HEK293T (cell line): ENCODE measurements at places on chromosomes 1 and 21.

GRCh38 chr1:195336812-195337211 lies 1271.4 kb downstream of the KCNT2 start:
- DNase-seq: no peak

GRCh38 chr1:96346719-96347118 lies 374.9 kb upstream of the PTBP2 start:
- DNase-seq: no peak

GRCh38 chr1:236455243-236455642 lies 61.2 kb downstream of the EDARADD start:
- no peak for DNase-seq

- peak; percentile 51 for DNase-seq
Measured at GRCh38 chr1:59678493-59679228, 136.1 kb upstream of the HOOK1 start.

DNA sequence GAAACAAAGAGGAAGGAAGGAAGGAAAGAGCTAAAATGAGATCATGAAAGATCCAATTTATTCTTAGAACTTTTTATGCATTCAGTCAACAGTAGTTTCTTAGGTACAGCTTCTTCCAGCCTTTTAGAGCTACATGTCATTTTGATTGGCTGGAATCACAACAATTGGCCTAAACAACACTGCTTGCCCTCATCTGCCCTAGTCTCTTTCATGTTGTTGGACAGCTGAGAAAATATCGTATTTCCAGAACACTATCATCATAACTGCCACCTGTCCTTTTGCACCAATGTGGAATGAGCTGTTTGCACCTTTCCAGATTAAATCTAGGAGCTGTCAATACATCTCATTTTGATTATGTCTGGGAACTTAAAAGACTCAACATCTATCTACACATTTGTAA lies 161.7 kb downstream of the TGFBR3 start:
- no peak for DNase-seq
